Stimulated activated CD4-positive, alpha-beta T cell treated with anti-CD3 and anti-CD28 coated beads, Interleukin-2, amount 100 ng/mL, for 48 hours (primary cell): ENCODE measurements at places on chromosomes 2 and 18.

DNA sequence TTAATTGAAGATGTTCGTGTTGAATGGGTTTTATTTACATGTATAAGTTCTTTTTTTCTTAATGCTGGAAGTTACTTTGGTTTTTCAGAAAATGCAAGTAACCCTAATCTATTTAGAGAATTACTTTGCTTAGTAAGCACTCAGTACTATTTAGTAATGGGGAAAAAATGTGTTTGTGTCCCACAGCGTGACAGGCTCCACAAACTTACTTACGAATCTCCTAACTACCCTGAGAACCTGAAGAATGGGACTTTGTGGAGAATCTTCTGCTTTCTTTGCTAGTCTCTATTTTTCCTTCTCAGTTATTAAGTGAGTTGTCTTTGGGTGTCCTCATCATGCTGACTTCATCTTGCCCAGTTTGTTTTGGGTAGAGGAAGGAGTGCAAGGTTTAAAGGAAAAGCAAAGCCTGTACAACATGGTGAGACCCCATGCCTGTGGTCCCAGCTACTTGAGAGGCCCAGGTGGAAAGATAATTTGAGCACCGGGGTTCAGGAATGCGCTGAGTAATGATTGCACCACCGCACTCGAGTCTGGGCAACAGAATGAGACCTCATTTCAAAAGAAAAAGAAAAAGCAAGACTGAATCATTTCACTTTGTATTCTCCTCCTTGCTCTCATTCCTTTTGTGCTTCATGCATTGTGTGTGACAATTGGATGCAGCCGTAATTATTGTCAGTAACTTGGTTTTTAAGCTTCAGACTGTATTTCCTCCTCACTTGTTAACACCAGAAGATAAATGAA, 10.2 kb downstream of the NEDD4L start:
- no peak for DNase-seq

GRCh38 chr2:128325611-128326181, 7.0 kb upstream of the HS6ST1 start:
- no peak for DNase-seq

GRCh38 chr2:216665717-216666116, 29.6 kb downstream of the IGFBP5 start:
- DNase-seq = no peak

DNA sequence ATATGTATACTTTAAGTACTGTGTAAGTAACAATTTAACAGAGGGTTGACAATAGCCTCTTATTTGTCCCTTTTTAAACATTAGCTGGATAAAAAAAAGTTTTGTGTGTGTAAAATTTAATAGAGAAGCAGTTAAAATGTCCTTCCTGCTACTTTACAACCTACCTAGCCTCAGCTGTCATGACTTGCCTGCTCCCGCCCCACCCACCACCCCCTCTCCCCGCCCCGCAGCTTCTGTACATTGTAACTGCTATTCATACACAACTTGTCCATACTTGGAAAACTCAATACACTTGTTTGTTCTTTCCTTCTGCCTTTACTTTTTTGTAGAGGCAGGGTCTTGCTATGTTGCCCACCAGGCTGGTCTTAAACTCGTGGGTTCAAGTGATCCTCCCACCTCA, 19.5 kb downstream of the RELCH start:
- no peak for DNase-seq

GRCh38 chr2:237423891-237424290, 9.9 kb upstream of the COL6A3 start:
- DNase-seq = no peak

GRCh38 chr2:57510704-57511103, 535.9 kb upstream of the VRK2 start:
- DNase-seq = no peak

GRCh38 chr18:57782049-57782448, 21.1 kb downstream of the ATP8B1 start:
- no peak for DNase-seq

DNA sequence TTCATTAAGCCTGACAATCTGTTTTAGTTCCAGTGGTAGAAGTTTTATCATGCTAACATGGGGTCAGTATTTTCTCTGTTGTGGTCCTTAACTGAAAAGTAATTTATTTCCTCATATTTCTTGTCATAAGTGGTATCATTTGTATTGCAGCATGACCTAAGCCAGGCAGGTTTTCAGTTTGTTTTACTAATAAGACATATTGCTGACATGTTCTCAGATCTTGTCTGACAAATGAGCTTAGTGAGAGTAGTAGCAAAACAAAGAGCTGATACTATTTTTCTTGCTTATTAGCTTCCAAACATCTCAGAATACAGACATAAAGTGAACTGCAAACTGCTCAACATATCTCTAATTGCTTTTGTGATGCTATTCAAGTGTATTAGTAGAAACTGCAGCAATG, 293.6 kb downstream of the DSEL start:
- DNase-seq = no peak

DNA sequence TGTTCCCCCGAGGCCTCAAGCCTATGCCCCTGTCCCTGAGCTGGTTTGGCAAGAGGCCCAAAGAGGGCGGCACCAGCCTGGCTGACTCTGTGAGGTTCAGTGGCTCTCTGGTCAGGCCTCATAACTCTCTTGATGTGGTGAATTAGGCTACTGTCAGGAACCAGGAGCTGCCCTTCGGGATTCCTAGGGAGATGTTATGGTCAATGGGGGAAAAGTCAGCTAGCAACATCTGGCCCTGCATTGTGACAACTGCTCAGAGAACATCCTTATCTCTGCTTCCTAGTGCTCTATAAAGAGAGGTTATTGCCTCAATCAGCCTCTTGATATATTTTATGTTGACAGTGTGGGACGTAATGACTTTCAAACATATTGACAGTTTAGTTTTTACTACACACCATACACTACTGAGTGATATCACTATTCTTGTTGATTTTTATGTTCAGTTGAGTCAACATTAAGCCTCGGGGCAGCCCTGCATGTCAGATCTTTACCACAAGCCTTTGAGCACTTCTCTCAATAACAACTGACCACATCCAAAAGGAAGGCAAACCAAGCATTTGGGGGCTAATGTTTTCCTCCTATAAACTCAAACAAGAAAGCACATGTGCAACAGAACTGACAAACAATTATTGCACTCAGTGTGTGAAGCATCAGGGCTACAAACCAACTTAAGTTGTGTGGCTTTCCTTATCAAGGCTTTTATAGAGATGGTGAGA, 448.3 kb upstream of the SLC14A2 start:
- no peak for DNase-seq

- DNase-seq = no peak
Measured at GRCh38 chr2:175742367-175742766, 259.7 kb downstream of the LNPK start.

DNA sequence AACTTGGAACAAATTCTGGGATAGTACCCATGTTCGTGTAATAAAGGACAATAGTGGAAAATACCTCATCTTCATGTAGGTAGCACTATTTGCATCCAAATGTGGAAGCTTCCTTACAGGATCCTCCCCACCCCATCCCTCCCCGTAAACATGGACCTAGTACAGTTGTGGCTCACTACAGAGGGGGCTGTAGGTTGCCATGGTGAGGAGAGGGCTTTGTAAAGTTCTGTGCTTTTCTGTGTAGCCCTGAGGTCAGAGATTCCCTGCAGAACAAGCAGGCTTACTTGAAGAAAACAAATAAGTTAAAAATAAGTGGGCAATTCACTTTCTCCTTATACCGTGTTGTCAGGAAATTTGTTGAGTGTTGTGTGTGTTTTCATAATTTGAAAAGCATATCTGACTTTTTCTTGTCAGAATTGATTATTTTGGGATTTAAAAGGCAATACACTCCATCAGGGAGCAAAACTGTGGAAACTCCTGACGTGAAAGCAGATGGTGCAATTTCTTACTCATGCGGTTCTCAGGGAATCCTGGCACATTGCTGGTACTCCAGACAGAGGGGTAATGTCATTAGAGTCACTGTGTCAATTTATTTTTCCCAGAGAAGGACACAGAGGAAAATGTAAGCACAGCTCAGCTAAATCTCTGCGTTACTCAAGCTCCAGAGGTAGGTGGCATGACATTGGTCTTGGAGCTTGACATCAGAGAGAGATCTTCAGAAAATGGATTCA, 174.2 kb upstream of the LHCGR start:
- DNase-seq = no peak

DNA sequence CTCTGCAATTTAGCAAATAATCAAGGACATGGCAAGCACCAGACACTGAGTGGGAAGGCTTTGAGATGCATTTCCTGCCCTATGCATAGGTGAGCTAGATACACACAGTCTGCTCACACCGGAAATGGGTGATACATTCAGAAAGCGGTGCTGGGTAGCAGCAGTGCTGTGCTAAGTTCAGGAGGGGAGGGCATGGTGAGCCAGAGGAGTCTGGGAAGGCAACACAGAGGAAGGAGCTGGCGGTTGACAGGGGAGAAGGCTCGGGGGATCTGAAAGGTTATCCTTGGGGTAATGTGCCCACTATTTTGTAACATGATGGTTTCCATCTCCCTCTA, 57.4 kb upstream of the EPAS1 start:
- DNase-seq = peak; percentile 35

- DNase-seq = no peak
Measured at GRCh38 chr2:187574969-187575750, 20.9 kb upstream of the TFPI start.

GRCh38 chr18:6778459-6779247, 49.1 kb downstream of the ARHGAP28 start:
- no peak for DNase-seq

DNA sequence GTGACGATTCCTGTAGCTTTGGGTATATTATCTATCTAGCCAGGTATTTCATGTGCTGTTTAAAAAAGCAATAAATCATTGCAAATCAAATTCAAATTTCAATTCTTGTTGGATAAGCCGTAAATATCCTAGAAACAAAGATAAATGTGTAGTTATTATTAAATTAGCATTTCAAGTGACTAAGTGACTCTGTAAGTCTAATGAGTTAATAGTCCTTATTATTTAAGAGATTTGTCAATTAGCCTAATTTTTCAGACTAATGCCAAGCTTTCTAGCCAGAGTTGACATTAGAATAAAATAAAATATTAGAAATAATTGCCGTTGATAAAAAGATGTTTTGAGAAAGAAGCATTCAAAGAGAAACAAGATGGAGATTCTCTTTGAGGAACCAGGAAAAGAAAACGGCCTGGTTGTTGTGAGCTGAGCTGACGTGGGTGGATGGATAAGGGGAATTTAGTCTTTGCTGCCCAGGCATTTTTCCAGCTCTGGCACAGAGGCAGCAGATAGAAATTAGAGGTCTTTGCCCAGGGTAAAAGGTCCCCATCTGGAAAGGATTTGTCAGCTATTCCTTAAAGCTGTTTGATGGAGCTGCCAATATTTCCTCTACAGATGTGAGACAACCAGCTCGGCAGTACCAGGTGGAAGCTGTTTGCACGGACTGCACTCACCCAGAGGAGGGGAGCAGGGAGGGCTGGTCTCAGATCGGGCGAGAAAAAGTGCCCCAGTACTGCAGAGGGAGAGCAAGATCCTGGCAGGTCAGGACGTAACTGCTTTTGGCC, 117.3 kb upstream of the SEC11C start:
- no peak for DNase-seq

- no peak for DNase-seq
Measured at GRCh38 chr2:195820373-195820772, 163.3 kb downstream of the SLC39A10 start.

DNA sequence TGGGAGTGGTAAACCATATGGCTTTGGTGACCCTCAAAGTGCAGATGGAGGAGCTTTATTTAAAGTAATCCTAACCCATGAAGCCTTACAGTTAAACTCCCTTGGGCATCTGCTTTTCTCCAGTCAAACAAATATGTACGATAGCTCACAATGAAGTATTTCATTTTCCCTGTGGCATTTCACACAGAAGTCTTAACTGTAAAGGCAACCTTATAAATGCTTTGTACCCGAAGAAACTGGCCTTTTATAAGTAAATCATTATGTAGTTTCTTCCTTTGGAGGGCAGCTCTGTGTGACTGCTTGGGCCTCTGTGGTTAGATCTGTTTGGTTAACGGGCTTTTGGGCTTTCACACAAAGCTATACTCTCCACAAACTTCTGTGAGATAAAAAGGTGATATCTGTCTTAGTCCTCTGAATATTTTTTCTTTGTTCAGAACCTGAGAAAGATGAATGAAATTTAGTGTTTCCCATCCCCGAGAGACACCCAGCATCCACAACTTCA, 46.6 kb downstream of the SCN1A start:
- no peak for DNase-seq

DNA sequence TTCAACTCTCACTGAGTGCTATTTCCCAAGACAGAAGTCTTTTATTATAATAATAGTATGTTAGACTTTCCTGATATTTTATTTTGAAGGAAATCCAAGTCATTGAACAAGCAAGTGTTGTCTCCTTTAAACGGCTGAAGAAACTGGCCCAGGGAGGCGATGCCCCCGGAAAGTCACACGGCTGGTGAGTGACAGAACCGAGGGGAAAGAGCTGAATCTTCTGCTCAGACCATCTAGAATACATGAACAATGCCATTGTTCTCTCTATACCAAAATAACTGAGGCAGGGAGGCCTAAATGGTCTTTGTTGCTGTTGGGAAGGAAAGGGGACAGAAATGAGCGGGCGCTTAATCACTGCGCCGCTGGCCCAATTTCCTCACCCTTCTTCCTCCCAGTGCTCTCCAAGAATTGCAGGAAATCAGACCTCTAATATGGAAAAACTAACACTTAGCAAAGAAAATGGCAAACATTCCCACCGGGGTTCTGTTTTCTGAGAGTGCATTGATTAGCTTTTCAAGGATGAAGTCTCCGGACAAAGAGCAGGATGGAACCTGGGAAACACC, 101.5 kb downstream of the KLF7 start:
- no peak for DNase-seq

GRCh38 chr18:45547910-45548309, 67.4 kb upstream of the SLC14A2 start:
- no peak for DNase-seq
